ENCODE measurements at places on chromosomes 1 and 21.

DNA sequence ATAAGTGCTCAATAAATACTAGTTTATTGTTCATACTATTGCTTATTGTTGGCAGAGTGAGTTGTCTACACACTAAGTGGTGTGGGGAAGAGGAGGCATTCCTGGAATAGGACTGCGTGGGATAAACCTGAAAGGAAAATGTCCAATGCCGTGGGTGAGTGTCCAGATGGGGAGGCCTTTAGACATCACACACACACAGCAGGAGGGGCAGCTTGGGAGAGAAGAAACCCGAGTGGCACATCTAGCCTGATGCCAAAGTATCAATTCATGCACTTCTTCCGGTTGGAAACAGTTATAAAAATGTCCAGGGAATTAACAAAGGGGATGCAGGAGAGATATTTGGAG lies 27.3 kb downstream of the CCN1 start:
- DNase-seq = no peak

- DNase-seq = no peak
These were observed 13.6 kb upstream of the AGMAT start for GRCh38 chr1:15598436-15598835.

GRCh38 chr1:58465825-58466629 lies 80.5 kb downstream of the OMA1 start:
- no peak for DNase-seq

- no peak for DNase-seq
These were observed 24.8 kb downstream of the RSPH1 start for GRCh38 chr21:42471206-42471605.

DNA sequence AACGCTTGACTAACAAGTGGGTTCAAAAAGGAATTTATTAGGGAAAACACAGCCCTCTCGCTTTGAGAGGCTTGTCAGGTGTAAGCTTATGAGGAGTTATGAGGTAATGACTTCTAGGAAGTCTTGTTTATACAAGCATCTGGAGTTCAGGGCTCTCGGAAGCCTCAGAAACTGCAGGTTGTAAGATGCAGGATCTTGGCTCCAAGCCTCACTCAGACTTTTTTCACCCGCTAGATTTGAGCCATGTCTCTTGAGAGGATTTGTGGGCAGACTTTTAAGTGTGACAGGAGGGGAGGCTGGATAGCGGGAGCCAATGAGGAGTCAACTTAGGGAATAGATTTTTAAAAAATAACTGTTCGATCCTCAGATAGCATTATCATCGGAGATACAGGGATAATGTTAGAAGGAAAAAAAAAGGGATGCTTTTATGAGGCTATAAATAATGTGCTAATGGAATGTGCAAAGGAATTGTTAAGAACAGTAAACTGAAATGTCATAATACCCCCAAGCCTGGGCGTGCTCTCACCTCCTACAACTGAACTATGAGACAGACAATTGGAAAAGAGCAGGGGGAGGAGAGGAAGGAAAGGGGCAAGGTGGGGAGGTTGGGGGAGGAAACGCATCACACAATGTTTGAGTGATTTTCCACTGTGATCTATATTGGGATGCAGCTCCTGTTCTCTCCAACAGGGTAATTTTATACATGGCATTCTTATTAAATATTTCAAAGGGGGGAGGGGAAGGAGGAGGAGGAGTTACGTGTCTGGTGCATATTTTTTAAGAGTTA lies 107.4 kb upstream of the ESRRG start:
- no peak for DNase-seq

DNA sequence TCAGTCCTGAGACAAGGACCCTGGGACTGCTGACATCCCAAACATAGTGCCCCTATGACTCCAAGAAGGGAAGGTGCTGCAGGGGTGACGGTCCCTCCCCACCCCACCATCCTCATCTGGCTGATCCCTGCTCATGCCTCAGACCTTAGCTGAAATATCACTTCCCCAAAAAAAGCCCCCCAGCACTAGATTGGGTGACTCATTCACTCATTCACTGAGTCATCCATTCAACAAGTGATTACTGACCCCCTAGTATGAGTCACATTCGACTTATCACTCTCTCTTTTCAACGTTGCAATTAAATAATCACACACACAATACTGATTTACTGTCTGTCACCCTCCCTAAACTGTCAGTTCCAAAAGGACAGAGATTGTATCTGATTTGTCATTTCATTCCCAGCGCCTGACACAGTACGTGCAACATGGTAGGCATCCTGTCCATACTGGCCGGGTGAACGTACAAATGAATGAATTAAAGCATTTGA lies 48.6 kb downstream of the HIVEP3 start:
- no peak for DNase-seq

GRCh38 chr21:37006486-37007291 lies at the start of gene RIPPLY3:
Gene RIPPLY3, plus strand, starts transcription at chr21:37006702. Its CDS starts 71 bp downstream, at chr21:37006773.
- peak; percentile 24 for DNase-seq

GRCh38 chr1:89391686-89392085 lies 27.8 kb downstream of the GBP6 start:
- no peak for DNase-seq

GRCh38 chr1:66383611-66384010 lies 150.3 kb upstream of the SGIP1 start:
- no peak for DNase-seq
